ENCODE measurements at places on chromosomes 3 and 15. TPM values are rescaled to one million over a fixed set of nuclear protein-coding genes. Genes with fewer than 3 reads are reported as not detected.

- no peak for DNase-seq
These were observed 177.0 kb downstream of the MAGI1 start for GRCh38 chr3:65861718-65862117.

- DNase-seq, result no peak
These were observed 36.2 kb downstream of the GTF2E1 start for GRCh38 chr3:120778776-120779175.

The ITIH1 gene
- total RNA-seq, result not detected

The MUC13 gene
- not detected for total RNA-seq

The RPUSD2 gene
- total RNA-seq, result 13.7 TPM

The SCAMP5 gene
- total RNA-seq, result 5.4 TPM
